Mesangial cell (primary cell): ENCODE measurements at places on chromosomes 5 and 9. TPM values are rescaled to one million over a fixed set of nuclear protein-coding genes. Genes with fewer than 3 reads are reported as not detected.

The TLR4 gene
- total RNA-seq = 8.2 and 12.2 TPM in 2 replicates

The PDCD1LG2 gene
- 0.89 and 2.0 TPM in 2 replicates for total RNA-seq

The MVB12B gene
- 5.2 and 8.2 TPM in 2 replicates for total RNA-seq

The PCDHGA11 gene
- 5.4 and 10.4 TPM in 2 replicates for total RNA-seq

The RABGAP1 gene
- total RNA-seq = 5.7 and 11.5 TPM in 2 replicates

The PTPA gene
- 165 and 314 TPM in 2 replicates for total RNA-seq

The MCTP1 gene
- total RNA-seq = 17.9 and 23.7 TPM in 2 replicates

The BAG1 gene
- total RNA-seq = 24.4 and 34.1 TPM in 2 replicates

The IFNK gene
- total RNA-seq = not detected in 2 replicates

The FGD3 gene
- under 0.01 TPM in 2 replicates for total RNA-seq
